ENCODE measurements at places on chromosomes 3 and 15. TPM values are rescaled to one million over a fixed set of nuclear protein-coding genes. Genes with fewer than 3 reads are reported as not detected.

GRCh38 chr3:57918123-57918837 lies 89.9 kb upstream of the FLNB start:
- DNase-seq, result no peak

GRCh38 chr3:123149525-123149924 lies 52.2 kb upstream of the SEC22A start:
- DNase-seq, result no peak

GRCh38 chr3:38985581-38985980 lies 66.2 kb downstream of the SCN11A start:
- DNase-seq, result no peak

Gene EIF2B5
- total RNA-seq, result 39.0 TPM

DNA sequence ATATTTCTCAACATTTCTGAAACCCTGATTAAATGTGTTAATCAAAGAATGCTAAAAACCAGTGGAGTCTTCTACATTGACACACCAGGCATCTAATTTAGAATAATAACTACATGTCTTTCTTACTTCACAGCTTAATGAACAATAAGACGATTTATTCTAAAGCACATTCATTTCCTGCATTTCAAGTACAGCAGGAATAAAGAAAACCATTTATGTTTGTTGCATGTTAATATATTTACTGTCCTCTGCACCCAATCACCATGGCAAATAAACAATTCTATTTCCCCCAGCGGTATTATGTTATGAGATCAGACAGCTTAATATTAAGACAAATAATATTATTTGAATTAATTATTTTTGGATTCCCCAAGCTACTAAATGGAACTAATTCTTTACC lies 1336.3 kb upstream of the CADM2 start:
- no peak for DNase-seq

All from mesothelial cell of epicardium (in vitro differentiated cells).